IPS DF 6.9 (cell line): ENCODE measurements at places on chromosomes 6 and 20.

GRCh38 chr6:57469072-57469471, 151.6 kb downstream of the PRIM2 start:
- no peak for DNase-seq

- no peak for DNase-seq
These were observed 131.7 kb upstream of the MLIP start for GRCh38 chr6:53979468-53980067.

- DNase-seq: no peak
These were observed 150.2 kb downstream of the KIF6 start for GRCh38 chr6:39574991-39575390.

GRCh38 chr20:17995967-17996819, 27.4 kb downstream of the MGME1 start:
- no peak for DNase-seq

- no peak for DNase-seq
These were observed 64.8 kb downstream of the GRIK2 start for GRCh38 chr6:101458336-101458735.

- no peak for DNase-seq
These were observed 371.0 kb downstream of the TENT5A start for GRCh38 chr6:81381382-81381916.

DNA sequence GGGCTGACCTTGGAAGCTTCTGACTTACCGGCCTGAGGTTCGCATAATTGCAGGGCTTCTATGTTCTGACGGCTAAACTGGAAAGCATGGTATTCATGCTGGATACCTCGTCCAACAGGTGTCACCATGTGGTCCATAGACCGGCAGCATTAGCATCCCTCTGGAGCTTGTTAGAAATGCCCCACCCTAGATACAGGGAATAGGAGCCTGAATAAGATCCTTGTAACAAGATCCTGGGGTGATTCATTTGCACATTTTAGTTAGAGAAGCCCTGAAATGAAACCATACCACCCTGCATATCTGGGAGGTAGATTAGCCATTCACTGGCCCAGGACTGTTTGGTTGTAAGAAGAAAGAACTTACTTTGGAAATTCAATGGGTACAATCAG, 77.7 kb downstream of the TMEM170B start:
- no peak for DNase-seq

- DNase-seq: no peak
These were observed 22.9 kb upstream of the TMEM170B start for GRCh38 chr6:11514672-11515071.

- DNase-seq: no peak
These were observed 114.4 kb upstream of the ARMC2 start for GRCh38 chr6:108733706-108734265.

GRCh38 chr6:84762220-84763002, 2.0 kb downstream of the TBX18 start:
- DNase-seq: no peak

- DNase-seq: no peak
These were observed 67.2 kb downstream of the PLCG1 start for GRCh38 chr20:41204304-41205265.

DNA sequence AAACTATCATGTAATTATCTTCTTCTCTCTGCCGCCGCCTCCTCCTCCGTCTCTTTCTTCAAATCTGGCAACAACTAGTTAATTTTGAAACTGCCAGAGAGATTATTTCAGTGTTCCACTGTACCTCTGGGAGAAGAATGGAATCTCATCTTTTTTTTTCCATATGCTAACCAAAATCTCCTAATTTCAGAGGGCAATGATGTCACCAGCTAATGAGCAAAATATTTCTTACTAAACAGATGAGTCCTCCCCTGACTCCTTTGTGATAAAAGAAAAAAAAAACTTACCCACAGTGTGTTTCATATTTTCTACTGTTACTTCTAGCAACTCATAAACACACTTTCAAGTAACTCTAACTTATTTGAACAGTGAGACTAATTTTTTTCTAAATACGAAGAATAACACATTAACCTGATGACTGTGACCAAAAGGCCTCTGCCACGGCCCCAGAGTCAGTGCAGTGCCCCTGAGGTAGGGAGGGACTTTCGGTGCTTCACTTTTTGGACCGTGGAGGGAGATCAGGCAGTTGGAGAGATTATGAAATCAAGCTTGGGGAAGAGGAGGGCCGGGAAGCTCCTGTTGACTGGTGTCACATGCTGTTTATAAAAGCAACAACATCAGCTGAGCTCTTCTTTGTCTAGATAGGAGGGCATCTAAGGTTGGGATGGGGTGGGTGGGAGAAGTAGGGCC, 159.6 kb downstream of the SASH1 start:
- DNase-seq: no peak

- DNase-seq: no peak
These were observed 99.9 kb downstream of the CDH26 start for GRCh38 chr20:60057866-60058807.

GRCh38 chr6:83459663-83460062, 28.8 kb upstream of the ME1 start:
- DNase-seq: no peak

- DNase-seq: no peak
These were observed 482.4 kb upstream of the MMS22L start for GRCh38 chr6:97765461-97765860.

GRCh38 chr20:16785226-16785625, 37.1 kb downstream of the OTOR start:
- no peak for DNase-seq

GRCh38 chr20:20734475-20734948, 22.1 kb upstream of the RALGAPA2 start:
- no peak for DNase-seq

DNA sequence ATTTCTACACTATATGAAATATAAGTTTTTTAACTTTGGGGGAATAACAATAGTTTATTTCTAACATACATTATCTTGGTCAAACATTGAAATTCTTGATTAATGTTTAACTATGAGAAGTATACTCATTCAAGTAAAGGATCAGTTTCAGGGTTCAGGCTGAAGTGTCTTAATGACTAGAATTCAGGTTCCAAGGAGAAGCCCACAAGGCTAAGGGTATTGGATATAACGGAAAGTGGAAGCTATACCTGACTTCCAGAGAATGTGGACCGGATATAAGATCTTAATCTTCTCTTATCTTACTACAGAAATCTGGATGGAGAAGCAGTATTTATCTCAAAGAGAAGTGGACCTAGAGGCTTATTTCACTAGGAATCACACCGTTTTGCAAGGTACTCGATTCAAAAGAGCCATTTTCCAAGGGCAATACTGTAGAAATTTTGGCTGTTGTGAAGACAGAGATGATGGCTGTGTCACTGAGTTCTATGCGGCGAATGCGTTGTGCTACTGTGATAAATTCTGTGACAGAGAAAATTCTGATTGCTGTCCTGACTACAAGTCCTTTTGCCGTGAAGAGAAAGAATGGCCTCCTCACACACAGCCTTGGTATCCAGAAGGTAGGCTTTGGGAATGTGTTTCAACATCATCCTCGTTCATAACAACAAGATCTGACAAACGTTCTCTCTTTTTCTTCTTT, at the start of gene TINAG:
Gene TINAG, plus strand, starts transcription at position 153 of the 697 bp plus-strand sequence. Its CDS starts 110 bp downstream, at position 263.
- no peak for DNase-seq

DNA sequence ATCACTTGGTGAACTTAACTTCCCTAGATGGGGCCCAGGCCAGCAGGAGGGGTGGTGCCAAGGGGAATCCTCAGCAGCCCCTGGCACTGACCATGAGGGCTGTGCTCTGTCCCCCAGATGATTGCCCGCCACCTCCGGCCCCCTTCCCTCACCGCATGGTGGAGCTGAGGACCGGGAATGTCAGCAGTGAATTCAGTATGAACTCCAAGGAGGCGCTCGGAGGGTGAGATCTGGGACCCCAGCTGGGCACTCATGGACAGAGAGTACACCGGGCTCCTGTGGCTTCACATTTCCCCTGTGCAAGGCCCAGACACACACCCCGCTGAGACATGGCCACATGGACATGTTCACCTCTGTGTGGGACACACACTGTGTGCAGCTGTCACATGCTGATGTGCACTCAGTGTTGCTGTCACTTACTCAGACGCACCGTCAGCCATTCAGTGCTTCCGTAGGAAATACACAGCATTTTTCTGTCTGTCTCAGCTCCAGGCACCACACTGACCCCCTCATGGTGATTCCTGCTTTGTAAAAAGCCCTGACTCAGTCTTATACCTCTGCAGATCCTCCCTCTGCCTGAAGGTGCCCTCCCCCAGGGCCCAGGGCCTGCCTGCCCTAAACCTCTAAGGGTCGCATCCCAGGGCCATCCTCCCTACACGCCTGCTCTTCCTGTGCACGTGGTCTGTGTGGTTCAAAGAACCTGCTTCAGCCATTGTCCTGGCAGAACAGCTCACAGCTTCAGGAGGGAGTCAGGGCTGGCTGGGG, 4.4 kb downstream of the MYLK2 start:
- no peak for DNase-seq

- no peak for DNase-seq
These were observed 76.8 kb downstream of the REV3L start for GRCh38 chr6:111406200-111406721.

- DNase-seq: no peak
These were observed 493 bp downstream of the CD83 start for GRCh38 chr6:14118091-14118439.

DNA sequence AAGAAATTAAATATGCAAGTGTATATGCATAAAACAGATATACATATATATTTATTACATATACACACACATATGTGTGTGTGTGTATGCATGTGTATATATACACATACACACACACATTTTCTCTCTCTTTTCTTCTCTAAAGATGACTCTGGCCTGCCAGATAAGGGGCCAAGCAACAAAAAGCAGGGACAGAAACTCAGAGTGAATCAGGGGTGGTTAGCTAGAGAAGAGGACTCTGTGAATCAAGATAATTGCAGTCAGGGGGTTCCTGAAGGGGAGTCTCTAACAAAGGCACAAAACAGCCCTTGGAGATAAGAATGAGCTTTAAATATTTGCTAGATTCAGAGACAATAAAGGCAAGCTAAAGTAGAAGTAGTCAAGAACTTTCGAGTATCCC, 650.5 kb downstream of the UTRN start:
- DNase-seq: no peak

DNA sequence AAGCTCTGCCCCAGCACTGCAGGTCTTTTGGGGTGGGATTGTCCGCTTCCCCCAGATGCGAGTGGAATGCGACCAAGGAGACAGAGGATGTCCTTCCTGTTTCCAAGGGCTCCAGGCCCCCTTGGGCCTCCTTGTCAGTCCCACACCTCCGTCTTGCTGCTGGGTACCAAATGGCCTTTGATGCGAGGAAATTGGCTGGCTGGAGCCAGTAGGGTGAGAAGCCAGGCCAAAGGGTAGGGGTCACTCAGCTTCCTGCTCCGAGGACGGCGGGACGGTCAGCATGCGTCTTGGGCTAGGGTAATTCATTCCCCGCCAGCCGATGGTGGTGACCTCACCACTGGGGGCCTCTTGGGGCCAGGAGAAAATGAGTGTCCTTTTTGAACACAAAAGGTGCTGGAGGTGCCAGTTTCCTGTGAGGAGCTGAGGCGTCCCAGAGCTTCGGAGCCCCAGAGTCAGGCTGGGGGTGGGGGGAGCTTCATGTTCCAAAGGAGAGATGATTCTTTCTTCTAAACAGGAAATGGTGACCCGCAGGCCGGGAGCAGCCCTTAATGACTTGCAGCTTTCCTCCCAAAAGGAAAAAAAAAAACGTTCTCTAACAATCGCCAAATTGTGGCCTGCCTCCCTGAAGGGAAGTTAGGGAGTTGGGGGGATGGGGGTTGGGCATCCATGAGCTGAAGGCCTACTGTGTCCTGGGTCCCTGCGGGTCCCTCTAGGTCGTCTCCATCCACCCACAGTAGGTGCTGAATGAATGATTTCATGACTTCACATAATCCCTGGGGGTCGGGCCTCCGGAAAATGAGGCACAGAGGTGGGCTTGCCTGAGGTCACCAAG, 6.7 kb downstream of the SNAI1 start:
- DNase-seq: no peak
